ENCODE measurements at places on chromosomes 7 and 10.

DNA sequence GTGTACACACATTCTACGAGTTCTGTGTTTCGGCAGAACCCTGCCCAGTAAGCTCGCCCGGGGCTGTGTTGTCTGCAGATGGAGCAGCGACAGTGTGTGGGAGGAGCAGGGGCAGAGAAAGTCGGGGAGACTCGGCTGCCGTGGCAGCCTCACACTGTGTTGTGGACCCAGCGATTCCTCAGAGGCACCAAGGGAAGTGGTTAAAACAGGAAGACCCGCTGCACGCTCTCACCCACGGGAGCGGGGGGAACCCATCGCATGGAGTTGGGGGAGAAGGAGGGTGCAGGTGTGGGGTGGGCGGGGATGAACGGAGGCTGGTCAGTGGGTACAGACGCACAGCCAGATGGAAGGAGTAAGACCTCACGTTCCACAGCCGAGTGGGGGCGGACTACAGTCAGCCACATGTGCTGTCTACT lies 250.2 kb downstream of the ELFN1 start:
- DNase-seq, result no peak

DNA sequence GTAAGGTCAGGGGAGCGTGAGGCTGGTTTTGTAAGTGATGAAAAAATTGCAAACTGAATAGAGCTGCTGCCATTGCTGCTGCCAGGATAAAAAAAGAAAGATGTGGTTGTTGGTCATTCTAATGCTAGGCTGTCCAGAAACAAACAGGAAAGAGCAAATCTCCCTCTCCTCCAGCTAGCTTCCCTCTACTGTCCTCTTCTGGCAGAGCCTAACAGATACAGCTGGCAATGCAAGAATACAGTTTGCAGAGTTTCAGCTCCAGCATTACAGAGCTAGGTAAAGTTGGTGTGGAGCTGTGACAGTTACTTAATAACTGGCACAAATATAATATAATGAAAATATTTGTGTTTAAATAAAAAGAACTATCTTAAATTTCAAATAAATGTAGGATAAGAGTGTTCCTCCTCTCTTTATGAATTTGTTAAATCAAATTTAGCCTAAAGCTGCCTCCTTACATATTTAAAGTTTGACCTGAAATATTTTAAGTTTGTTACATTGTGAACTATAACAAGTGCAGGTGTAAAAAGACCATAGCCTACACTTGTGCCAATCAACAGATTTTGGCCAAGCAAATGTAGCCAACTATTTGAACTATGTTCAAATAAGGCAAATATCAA lies 407.7 kb downstream of the SH2D4B start:
- peak; percentile 23 for DNase-seq

DNA sequence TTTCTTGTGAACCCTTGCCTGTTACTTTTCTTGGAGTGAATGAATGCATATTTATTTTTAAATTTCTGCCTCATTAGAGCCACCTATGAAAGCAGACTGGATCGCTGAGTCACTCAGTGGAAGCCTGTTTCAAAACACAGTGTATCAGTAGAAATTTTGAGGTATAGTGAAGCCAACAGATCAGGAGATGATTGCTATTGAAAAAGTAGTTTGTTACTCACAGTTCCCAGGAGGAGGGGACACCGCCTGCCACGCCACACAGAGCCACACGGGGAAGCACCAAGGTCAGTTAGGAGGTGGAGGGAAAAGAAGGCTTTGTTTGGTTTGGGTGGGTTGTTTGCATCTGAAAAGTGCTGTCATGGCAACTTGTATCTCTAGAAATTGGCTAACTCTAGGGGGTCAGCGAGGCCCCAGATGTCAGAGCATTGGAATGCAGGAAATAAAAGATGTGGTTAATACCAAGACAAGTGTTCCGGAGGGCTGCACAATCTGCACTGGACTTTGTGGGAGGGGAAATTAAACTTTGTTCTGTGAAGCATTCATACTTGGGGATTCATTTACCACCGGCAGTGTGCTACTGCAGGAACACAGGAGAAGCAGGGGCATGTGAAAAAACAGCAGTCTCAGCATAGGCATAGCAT lies 106.4 kb upstream of the SDK1 start:
- peak; percentile 59 for DNase-seq

DNA sequence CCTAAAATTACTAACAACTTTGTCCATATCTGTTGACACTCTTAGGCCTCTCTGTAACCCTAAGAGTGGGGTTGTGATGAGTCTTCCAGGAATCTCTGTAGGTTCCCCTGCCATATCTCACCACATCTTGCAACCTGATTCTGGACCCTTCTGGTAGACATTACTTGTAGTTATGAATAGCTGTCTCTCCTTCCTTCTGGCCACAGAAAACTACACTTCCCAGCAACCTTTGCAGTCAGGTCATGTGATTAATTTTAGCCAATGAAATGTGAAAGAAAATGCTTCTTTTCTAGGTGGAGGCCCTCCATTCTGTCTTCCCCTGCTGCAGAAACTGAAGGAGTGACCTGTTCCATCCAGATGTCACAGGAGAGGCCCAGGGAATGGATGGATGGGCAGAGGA lies 147.6 kb upstream of the AOAH start:
- DNase-seq, result no peak

GRCh38 chr10:127878475-127879055 lies 14.2 kb downstream of the CLRN3 start:
- no peak for DNase-seq

DNA sequence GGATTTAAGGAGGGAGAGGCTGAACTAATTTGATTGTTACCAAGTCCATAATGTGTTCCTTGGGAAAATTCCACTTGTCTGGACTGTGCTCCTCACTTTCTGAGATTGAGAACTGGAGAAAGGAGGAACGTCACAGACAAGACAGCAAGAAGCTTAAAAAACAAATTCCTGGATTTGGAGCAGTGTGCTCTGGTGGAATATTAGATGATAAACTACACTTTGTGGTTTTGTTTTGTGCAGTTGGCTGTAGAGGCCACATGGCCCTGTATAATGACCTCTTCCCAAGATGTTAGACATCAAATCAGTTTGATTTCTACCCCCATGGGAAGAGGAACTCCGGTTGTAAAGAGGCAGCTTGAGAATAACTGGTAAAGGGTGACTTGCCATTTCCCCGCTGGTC lies 421.3 kb upstream of the GALNT17 start:
- no peak for DNase-seq

DNA sequence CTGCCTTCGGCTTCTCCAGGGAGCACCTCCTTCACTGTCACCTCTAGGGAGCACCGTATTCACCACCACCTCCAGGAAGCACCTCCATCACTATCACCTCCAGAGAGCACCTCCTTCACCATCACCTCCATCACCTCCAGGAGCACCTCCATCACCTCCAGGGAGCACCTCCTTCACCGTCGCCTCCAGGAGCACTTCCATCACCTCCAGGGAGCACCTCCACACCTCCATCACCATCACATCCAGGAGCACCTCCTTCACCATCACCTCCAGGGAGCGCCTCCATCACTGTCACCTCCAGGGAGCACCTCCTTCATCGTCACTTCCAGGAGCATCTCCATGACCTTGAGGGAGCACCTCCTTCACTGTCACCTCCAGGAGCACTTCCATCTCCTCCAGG lies 102.3 kb downstream of the DNAJB6 start:
- DNase-seq, result no peak

GRCh38 chr10:3631701-3632330 lies 153.2 kb downstream of the KLF6 start:
- no peak for DNase-seq

DNA sequence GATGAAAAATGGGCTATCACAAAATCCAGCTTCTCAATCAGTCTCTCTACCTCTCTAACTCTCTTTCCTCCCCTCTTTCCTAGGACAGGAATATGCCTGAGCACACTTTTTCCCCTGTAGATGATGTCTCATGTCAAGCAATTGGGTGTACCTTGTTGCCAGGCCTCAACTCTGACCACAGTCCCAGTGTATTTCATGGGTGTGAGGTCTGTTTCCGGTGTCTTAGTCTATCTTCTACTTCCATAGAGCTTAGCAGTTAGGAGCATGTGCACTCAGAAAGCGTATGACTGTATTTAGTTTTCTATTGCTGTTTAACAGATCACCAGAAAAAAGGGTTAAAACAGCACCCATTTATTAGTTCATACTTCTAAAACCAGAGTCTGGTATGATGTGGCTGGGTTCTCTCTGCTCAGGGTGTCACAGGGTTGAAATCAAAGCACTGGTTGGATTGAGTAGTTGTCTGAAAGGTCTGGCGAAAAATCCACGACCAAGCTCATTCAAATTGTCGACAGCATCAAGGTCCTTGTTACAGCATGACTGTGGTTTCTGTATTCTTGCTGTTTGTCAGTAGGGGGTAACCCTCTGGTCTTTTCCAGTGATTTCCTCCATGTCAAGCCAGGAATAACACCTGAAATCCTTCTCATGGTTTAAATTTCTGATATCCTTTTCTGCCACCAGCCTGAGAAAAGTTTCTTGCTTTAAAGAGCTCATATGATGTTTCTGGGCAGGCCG lies 130.0 kb downstream of the THSD7A start:
- no peak for DNase-seq

- DNase-seq, result no peak
Measured at GRCh38 chr7:123864966-123865365, 20.0 kb downstream of the HYAL4 start.

DNA sequence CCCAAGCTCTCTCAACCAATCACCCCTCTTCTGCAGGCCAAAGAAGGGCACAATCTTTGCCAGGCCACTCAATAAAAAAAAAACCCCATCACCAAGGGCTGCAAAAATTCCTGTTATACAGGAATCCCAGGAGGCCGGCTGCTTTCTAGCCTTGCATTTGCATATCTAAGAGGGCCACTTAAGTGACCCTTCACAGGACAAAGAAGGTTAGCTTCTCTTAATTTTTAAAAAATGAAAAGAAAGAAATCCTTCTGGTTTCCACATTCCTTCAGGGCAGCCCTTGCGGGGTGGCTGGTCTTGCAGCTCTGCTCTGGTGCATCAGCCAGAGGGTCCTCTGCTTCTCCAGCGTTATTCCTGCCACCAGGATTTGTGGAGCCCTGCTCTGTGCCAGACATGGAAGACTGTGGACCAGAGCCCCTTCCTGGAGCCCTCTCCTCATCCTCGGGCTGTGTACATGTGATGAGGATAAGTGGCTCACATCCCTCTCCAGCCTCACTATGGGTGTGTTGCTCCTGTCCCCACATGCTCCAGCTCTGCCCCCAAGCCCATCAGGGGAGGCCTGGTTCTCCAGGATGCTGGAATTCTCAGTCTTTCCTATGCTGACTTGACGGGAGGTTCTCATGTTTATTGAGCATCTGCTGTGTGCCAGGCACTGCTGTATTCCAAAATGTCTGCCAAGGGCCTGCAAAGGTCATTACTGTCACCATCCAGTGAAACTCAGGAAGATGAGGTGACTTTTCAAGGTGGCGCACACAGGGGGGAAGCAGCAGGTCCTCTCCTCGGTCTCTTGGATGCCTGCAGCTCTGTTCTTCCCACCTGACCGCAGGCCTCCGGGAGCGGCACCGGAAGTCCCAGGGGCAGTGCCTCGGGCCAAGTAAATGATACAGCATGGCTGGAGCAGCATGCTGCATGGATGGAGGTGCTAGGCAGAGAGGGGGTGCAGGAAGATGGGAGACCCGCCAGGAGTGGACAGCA lies 67.7 kb downstream of the ARHGAP22 start:
- DNase-seq, result no peak

DNA sequence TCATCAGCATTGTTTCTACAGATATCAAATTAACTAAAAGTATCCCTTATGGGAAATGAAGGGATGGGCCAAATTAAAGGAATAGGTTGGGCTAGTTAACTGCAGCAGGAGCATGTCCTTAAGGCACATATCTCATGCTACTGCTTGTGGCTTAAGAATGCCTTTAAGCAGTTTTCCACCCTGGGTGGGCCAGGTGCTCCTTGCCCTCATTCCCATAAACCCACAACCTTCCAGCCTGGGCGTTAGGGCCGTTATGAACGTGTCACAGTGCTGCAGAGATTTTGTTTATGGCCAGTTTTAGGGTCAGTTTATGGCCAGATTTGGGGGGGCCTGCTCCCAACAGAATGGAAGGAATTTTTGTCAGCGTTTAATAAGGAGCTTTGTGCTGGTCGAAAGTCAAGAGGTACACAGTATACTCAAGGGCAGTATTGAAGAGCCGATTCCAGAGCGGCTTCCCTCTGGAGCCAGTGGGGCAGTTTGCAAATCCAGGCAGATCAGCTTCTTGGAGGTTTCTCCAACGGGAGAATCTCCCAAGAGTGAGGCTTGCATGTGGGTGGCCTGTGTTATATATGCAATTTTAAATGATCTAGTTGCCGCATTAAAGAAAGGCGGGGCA lies 7.7 kb downstream of the PFKP start:
- no peak for DNase-seq

- peak; percentile 51 for DNase-seq
Measured at GRCh38 chr7:107150375-107151073, 18.3 kb upstream of the HBP1 start.

- DNase-seq, result peak; percentile 36
Measured at GRCh38 chr7:20307119-20307518, 23.6 kb upstream of the ITGB8 start.

DNA sequence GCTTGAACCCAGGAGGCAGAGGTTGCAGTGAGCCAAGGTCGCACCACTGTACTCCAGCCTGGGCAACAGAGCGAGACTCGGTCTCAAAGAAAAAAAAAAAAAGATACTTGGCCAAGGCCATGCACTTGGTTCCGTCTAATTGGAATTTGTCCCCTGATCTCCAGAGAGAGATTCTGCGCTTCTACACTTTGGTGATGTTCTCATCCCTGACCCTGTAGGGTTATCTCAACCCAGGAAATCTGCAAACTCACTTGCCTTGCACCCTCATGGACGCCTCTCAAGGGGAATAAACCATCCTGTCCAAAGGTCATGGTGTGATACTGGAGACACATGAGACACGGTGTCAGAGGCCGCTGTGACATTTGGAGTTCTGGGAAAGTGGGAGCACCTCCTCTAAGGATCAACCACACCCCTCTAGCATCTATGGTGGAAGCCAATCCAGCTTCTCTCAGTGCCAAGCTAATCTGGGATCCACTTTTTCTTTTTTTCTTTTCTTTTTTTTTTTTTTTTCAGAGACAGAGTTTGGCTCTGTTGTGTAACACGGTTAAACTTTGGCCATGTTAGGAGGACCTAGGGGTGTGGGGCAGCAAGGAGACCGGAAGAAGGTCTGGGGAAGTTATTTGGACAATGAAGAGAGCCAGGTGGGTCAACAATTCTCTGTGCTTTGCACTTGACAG lies 7.8 kb upstream of the POR start:
- DNase-seq, result no peak

DNA sequence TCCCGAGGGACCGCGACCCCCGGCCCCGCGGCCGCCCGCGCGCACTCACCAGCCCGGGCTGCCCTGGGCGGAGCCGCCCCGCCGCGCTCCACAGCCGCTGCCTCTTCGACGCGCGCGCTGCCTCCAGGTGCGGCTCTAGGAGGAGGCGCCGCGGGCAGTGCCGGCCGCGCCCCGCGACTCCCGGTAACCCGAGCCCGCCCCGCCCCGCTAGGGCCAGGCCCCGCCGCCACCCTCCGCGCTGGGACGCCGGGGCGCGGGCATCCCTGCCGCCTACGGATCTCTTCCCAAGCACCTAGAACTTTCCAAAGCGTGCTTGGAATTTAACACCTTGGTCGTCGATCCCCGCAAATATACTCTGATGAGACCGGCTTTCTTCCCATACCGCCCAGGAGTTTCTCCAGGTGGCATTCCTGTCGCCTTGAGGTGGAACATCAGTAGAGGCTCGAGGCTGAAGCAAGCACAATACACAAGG lies at the start of gene SLC26A5:
TSS of gene SLC26A5 (minus strand) at position 159 of the 472 bp plus-strand sequence. CDS start 24,693 bp downstream, outside the sequence.
- peak; percentile 27 for DNase-seq
